Kidney (tissue), 22 donors: ENCODE measurements at places on chromosomes 7 and 10. TPM values are rescaled to one million over a fixed set of nuclear protein-coding genes. Genes with fewer than 3 reads are reported as not detected.
A peak's percentile ranks its signal among the peaks of the same experiment; 100 is the strongest.

Gene FGF8
- total RNA-seq, result not detected

Gene TMEM139
- 36.7 TPM for total RNA-seq

Gene ITPRID1
- not detected for total RNA-seq

Gene FAM221A
- total RNA-seq, result 8.6 TPM

Gene SPDYE2
- total RNA-seq, result 0.50 TPM

Gene TAS2R4
- total RNA-seq, result 2.5 TPM

Gene AP1S1
- total RNA-seq, result 50.4 TPM

Gene HMX3
- total RNA-seq, result not detected

Gene CNPY4
- total RNA-seq, result 11.6 TPM

Gene NPVF
- total RNA-seq, result not detected

Gene ACBD7
- 0.50 TPM for total RNA-seq

Gene LAMB4
- 1.2 TPM for total RNA-seq

Gene PNLIP
- not detected for total RNA-seq

Gene CDC14C
- not detected for total RNA-seq

Gene SFMBT2
- 15.3 TPM for total RNA-seq

Gene OPN1SW
- total RNA-seq, result not detected

GRCh38 chr10:123556049-123556448 is 110.1 kb upstream of the GPR26 start:
- H3K4me1 ChIP-seq, result no peaks in the 10 kb centered on the region
- no peak overlapping the region for H3K27ac ChIP-seq

DNA sequence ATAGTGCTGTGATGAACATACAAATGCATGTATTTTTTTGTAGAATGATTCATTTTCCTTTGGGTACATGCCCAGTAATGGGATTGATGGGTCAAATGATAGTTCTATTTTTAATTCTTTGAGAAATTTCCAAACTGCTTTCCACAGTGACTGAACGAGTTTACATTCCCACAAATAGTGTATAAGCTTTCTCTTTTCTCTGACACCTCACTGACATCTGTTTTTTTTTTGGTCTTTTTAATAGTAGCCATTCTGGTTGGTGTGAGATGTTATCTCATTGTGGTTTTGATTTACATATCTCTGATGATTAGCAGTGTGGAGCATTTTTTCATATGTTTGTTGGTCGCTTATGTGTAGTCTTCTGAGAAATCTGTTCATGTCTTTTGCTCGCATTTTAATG is 195.0 kb upstream of the AGK start:
- no peaks in the 10 kb centered on the region for H3K36me3 ChIP-seq
- H3K4me3 ChIP-seq, result no peak overlapping the region
- no peaks in the 10 kb centered on the region for H3K27me3 ChIP-seq
- no peak overlapping the region for H3K27ac ChIP-seq
- no peaks in the 10 kb centered on the region for H3K4me1 ChIP-seq

- H3K4me3 ChIP-seq, result no peak overlapping the region
- H3K27ac ChIP-seq, result no peak overlapping the region
- no peaks in the 10 kb centered on the region for H3K4me1 ChIP-seq
- no peak for DNase-seq
- H3K36me3 ChIP-seq, result no peaks in the 10 kb centered on the region
Observed at GRCh38 chr7:26899519-26899918, 35.1 kb upstream of the SKAP2 start.

GRCh38 chr10:74750848-74751274 is 75.5 kb upstream of the KAT6B start:
- DNase-seq, result no peak
- H3K27me3 ChIP-seq, result no peaks in the 10 kb centered on the region
- H3K36me3 ChIP-seq, result no peaks in the 10 kb centered on the region
- H3K4me3 ChIP-seq, result no peak overlapping the region
- H3K27ac ChIP-seq, result no peak overlapping the region

- H3K36me3 ChIP-seq, result no peaks in the 10 kb centered on the region
- no peak overlapping the region for H3K4me3 ChIP-seq
Observed at GRCh38 chr10:121804460-121804859, 123.4 kb downstream of the ATE1 start.

- no peak overlapping the region for H3K4me3 ChIP-seq
- no peak for DNase-seq
- H3K36me3 ChIP-seq, result no peaks in the 10 kb centered on the region
- no peak overlapping the region for H3K27ac ChIP-seq
- H3K4me1 ChIP-seq, result no peaks in the 10 kb centered on the region
Observed at GRCh38 chr7:151663382-151664100, 143.8 kb upstream of the RHEB start.

DNA sequence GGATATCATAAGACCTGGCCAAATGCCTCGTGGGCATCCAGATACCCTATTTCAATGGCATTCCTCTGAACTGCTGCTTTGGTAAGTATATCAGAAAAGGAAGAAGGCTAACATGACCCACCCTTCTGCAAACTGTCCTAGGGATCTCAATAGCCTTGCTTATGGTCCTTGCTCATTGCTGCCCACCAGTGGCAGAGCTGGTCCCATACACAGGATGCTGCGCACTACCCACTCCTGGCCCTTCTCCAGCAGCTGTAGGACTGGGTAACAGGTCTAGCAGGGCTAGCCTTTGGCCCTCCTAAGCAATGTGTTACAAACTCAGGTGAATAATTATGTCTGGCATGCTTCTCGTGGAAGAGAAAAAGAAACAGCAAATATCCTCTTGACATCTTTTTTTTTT is 72.5 kb downstream of the C10orf90 start:
- H3K27ac ChIP-seq, result no peak overlapping the region
- no peak overlapping the region for H3K4me3 ChIP-seq
- H3K27me3 ChIP-seq, result no peaks in the 10 kb centered on the region
- no peaks in the 10 kb centered on the region for H3K36me3 ChIP-seq
- no peak for DNase-seq
- H3K4me1 ChIP-seq, result no peaks in the 10 kb centered on the region

GRCh38 chr10:121833387-121833786 is 94.4 kb downstream of the ATE1 start:
- H3K27me3 ChIP-seq, result no peaks in the 10 kb centered on the region
- no peaks in the 10 kb centered on the region for H3K4me1 ChIP-seq
- no peaks in the 10 kb centered on the region for H3K36me3 ChIP-seq
- no peak overlapping the region for H3K27ac ChIP-seq
- H3K4me3 ChIP-seq, result no peak overlapping the region
- DNase-seq, result no peak

DNA sequence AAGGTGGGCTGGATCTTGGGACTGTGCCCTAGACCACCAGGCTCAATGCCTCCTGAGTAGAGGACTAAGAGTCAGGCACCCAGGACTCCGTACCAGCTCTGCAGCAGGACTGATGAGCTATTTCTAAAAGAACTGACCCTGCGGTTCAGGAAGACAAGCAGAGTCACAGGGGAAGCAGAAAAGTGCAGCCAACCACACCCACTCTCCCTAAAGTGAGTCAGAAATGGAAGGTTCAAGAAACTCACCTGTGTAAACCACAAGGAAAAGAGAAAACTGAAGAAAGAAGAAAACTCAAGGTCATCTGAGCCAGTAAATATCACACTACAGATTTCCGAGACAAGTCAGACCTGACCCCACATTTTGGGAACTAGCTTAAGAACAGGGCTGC is 2.5 kb downstream of the PARP12 start:
- no peak for DNase-seq
- H3K4me3 ChIP-seq, result no peak overlapping the region
- peak overlapping the region; percentile 3 for H3K27ac ChIP-seq
- peaks cover 6% of the 10 kb centered on the region for H3K4me1 ChIP-seq
- no peaks in the 10 kb centered on the region for H3K27me3 ChIP-seq
- no peaks in the 10 kb centered on the region for H3K36me3 ChIP-seq

GRCh38 chr10:4813023-4813422 is 13.0 kb upstream of the AKR1E2 start:
- H3K4me3 ChIP-seq, result no peak overlapping the region
- H3K27ac ChIP-seq, result no peak overlapping the region
- H3K4me1 ChIP-seq, result no peaks in the 10 kb centered on the region
- no peak for DNase-seq
- no peaks in the 10 kb centered on the region for H3K36me3 ChIP-seq

DNA sequence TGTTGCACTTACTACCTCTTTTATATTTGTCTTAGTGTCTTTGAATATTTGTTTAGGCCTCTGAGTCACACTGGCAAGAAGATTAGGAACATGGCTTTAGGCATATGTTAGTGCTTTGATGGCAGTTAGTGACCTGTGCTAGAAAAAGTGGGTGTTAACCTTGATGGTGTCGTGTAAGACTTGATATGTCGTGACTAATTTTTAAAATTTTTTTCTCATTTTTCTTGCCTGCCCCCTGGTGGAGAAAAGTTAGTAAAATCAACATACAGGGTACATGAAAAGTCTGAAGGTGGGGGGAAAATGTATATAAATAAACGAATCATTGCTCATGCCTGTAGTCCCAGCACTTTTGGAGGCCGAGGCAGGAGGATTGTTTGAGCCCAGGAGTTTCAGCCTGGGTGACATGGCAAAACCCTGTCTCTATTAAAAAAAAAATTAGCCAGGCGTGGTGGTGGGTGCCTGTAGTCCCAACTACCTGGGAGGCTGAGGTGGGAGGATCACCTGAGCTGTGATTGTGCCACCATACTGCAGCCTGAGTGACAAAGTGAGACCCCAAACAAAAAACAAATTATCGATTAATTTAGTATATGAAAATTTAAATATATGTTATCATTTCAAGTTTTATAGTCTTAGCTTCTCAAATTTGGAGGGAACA is 44.6 kb downstream of the TAX1BP1 start:
- no peaks in the 10 kb centered on the region for H3K36me3 ChIP-seq
- no peak overlapping the region for H3K4me3 ChIP-seq
- no peak overlapping the region for H3K27ac ChIP-seq
- H3K27me3 ChIP-seq, result no peaks in the 10 kb centered on the region
- H3K4me1 ChIP-seq, result no peaks in the 10 kb centered on the region

- H3K4me1 ChIP-seq, result no peaks in the 10 kb centered on the region
- H3K27ac ChIP-seq, result no peak overlapping the region
- H3K36me3 ChIP-seq, result no peaks in the 10 kb centered on the region
- no peaks in the 10 kb centered on the region for H3K27me3 ChIP-seq
Observed at GRCh38 chr7:95632609-95633008, 36.3 kb upstream of the PDK4 start.

DNA sequence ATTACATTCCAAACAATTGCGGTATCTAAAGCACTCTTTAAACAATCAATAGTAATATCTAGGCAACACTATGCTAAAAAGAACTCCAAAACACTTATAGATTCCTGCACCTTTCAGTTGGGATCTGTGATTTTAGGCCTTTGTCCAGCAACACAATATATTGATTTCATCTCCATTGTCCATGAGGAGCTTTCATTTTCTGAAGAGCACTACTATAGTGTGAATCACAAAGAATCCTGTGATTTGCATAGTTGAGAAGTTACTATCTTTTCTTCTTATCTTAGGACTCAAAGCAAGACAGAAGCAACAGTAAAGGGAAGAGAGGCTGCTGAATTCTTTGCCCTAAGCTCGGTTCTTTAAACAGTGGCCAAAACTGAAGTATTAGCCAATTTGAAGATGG is 846.8 kb downstream of the IPMK start:
- H3K4me3 ChIP-seq, result no peak overlapping the region
- H3K27me3 ChIP-seq, result no peaks in the 10 kb centered on the region
- no peak overlapping the region for H3K27ac ChIP-seq
- no peaks in the 10 kb centered on the region for H3K36me3 ChIP-seq
- DNase-seq, result no peak

- DNase-seq, result no peak
- no peak overlapping the region for H3K27ac ChIP-seq
Observed at GRCh38 chr10:34231441-34232180, 583.5 kb downstream of the PARD3 start.

- H3K27me3 ChIP-seq, result no peaks in the 10 kb centered on the region
- H3K4me3 ChIP-seq, result no peak overlapping the region
- DNase-seq, result no peak
- H3K27ac ChIP-seq, result no peak overlapping the region
Observed at GRCh38 chr10:72164617-72165016, 51.2 kb upstream of the ANAPC16 start.

- no peaks in the 10 kb centered on the region for H3K4me1 ChIP-seq
- H3K27me3 ChIP-seq, result no peaks in the 10 kb centered on the region
- no peak overlapping the region for H3K27ac ChIP-seq
- no peak for DNase-seq
Observed at GRCh38 chr10:122981066-122981464, 864 bp downstream of the PSTK start.

DNA sequence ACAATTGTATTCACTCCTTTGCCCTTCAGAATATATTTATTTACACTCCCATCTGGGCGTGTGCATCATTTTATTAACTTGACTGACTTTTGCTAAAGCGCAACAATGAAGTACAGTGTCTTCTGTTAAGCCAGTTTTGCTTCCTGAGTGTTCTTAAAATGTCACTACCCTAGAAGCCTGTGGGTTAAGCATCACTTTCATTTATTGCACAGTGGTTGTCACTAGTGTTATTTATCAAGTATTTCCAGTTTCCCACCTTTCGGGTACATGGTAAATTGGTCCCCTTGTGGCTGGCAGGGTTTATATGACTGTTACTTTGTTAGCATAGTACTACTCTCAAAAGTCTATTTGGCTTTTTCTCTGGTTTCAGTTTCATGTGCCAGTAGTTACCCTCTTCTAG is 3.3 kb downstream of the HILPDA start:
- DNase-seq, result no peak
- H3K27ac ChIP-seq, result no peak overlapping the region
- H3K4me3 ChIP-seq, result no peak overlapping the region
- no peaks in the 10 kb centered on the region for H3K27me3 ChIP-seq
- no peaks in the 10 kb centered on the region for H3K36me3 ChIP-seq
